ENCODE measurements at places on chromosomes 4 and X.

- no peak for DNase-seq
Observed at GRCh38 chrX:131136776-131137175, 78.6 kb downstream of the ARHGAP36 start.

DNA sequence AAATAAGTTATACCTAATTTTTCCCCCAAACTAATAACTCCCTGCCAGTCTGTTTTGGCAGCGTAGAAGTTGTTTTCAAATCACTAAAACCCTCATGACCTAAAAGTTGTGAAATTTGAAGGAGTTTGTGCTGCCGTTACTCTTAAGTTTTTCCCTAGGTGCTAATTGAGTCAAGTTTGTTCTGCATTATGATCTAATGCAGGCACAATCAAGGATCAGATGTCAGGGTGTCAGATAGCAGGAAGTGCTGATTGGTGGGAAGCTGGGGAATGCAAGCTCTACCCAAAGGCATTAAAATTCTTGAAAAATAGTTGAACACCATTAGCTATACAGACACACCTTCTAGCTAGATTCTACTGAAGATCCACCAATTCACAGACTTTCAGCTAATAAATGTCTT, 51.9 kb downstream of the ARX start:
- DNase-seq, result peak; percentile 29

DNA sequence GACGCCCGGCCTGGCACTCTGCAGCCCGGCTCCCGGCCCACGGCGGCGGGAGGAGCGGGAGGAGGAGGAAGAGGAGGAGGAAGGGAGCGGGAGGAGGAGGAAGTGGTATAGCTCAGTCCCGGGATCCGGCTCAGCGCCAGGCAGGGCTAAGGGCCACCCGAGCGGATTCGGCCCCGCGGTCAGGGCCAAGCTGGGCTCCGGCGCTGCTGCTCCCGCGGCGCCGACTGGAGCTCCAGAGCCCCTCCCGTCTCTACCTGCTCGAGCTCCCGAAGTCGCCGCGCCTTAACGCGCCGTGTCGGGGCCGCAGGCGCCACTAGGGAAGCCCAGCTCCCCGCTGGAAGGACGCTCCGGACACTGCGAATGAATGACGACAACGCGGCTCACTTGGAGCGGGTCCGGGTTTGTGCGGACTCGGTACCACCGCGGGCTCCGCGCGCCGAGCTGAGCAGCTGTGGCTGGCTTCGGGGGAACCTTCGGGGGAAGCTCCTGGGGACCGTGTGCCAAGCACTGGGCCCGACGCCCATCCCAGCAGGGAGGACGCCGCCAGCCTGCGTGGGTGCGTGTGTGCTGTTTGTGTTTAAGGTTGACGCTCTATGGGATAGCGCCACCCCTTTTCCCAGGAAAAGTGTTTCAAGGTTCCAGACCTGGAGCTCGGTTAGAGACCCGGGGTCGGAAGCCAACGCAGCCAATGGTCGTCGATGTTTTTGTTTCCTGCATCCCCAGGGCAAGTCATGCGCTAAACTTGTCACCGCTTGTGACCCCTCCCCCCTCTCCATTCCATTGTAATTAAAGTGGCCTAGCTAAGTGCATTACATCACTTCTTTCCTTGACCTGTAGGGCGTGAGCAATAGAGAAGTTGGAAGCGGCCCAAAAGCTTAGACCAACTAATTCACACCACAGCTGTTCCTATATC, at the start of gene TBC1D9:
Gene TBC1D9 (minus strand): TSS at position 67 of the 913 bp plus-strand sequence. CDS start 340 bp downstream, outside the sequence.
- peak; percentile 83 for DNase-seq

GRCh38 chr4:122633211-122633610, 12.3 kb upstream of the IL21 start:
- DNase-seq, result peak; percentile 37

DNA sequence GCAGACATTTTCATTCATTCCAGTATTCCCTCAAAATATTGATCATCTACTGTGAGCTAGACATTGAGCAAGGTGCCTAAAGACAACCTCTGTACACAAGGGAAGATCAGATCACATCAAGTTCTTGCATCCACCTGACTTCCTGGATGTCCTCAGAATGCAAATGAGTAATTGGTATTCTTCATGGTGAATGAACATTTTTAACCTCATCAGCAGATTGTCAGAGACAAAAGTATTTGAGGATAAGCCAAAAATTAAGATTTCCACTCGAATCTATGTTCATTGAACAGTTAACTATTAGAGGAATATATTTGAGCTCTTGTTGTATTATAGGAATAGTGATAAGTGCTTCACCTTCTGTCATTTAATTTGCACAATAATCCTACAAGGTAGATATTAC, 1.3 kb downstream of the SMARCAD1 start:
- no peak for DNase-seq

- DNase-seq, result no peak
Observed at GRCh38 chr4:87785731-87786509, 13.4 kb upstream of the IBSP start.

- DNase-seq, result peak; percentile 65
Observed at GRCh38 chrX:129522184-129523078, 859 bp downstream of the SMARCA1 start.

- peak; percentile 31 for DNase-seq
Observed at GRCh38 chrX:129606918-129607317, 47.8 kb downstream of the APLN start.
